Glutamatergic neuron (in vitro differentiated cells): ENCODE measurements at places on chromosomes 1 and 21.
A peak's percentile ranks its signal among the peaks of the same experiment; 100 is the strongest.

- DNase-seq, result no peak
- H3K4me1 ChIP-seq, result peaks cover 10% of the 10 kb centered on the region
- no peak overlapping the region for H3K4me3 ChIP-seq
- peaks cover 18% of the 10 kb centered on the region for H3K36me3 ChIP-seq
- H3K27ac ChIP-seq, result no peak overlapping the region
- peaks cover 3% of the 10 kb centered on the region for H3K27me3 ChIP-seq
Measured at GRCh38 chr1:29800522-29800956, 564.2 kb downstream of the PTPRU start.

GRCh38 chr1:78045926-78046778 lies at the start of gene GIPC2:
Gene GIPC2, plus strand, starts transcription at chr1:78045966. Its CDS starts 129 bp downstream, at chr1:78046095.
- H3K4me1 ChIP-seq, result peaks cover 7% of the 10 kb centered on the region
- H3K4me3 ChIP-seq, result peak within 1 kb of the TSS; percentile 88
- H3K27me3 ChIP-seq, result peaks cover 13% of the 10 kb centered on the region
- peaks cover 10% of the 10 kb centered on the region for H3K36me3 ChIP-seq
- peak; percentile 46 for DNase-seq
- H3K27ac ChIP-seq, result no peak within 1 kb of the TSS

DNA sequence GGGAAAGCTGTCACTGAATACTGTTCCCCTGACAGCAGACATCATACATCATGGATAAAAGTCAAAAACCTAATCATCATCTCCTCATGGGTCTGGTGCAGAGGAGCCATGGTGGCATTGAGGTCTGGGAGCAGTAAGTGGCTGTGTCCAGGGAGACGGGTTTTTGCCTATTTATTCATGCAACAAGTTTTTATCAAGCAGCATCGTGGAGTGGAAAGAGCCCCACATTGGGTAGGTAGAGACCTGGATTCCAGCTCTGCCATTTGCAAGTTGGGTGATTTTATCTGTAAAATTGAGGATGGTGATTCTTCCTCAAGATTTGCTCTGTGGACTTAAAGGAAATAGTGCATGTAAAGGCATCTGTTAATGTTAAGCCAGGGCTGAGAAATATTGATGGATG lies 4.2 kb downstream of the CACHD1 start:
- no peaks in the 10 kb centered on the region for H3K36me3 ChIP-seq
- H3K4me3 ChIP-seq, result no peak overlapping the region
- peaks cover 14% of the 10 kb centered on the region for H3K27me3 ChIP-seq

DNA sequence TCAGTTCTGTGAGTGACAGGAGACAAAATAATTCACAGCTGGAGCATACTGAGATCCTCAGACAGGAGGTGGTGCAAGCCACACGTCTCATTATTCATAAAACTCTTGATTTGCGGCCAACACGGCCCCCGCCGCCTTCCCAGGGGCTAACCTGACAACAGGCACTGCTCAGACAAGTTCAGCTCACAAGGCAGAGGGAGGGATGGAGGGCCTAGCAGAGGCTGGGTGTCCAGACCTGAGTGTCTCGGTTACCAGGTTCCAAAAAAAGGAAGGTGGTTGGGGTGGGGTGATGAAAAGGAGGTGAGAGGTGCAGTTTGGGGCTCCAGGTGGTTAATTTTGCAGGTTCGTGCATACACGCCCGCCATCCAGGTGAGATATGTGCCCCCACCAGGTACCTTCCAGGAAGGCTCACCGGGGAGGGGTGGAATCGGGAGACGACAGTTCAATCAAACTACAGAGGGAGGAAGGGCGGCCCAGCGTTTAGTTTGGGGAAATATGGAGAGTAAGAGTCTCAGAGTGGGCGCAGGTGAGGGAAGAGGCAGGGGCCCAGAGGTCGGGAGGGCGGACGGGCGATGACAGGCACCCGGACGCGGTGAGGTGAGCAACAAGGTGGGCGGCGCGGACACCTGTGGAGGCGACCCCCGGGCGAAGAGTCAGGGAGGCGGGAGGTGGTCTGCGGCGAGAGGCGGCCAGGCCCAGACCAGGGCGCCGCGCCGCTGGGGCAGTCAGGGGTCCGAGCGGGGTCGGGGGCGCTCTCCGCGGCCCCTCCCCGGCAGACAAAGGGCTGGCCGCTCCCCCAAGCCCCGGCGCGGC lies 629 bp downstream of the CTNNBIP1 start:
- H3K4me3 ChIP-seq, result peak overlapping the region; percentile 99
- peaks cover 12% of the 10 kb centered on the region for H3K4me1 ChIP-seq
- peak; percentile 27 for DNase-seq
- H3K27me3 ChIP-seq, result peaks cover 9% of the 10 kb centered on the region
- no peaks in the 10 kb centered on the region for H3K36me3 ChIP-seq

DNA sequence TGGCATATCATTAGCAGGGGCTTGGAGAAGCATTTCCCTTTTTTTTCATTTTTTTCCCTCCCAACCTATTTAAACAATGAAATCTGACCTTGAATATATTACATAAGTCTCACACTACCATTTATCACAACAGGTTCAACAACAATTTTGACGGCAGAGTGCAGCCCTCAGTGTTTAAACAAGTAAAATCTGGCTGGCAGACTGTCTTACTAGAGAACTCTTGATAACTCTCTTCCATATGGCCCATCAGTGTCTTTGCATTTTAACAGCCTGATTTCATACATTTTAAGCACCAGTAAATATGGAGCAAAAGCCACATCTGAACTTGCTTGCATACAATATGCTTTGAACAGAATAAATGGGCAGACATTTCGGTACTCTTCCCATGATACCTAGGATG lies 213.0 kb downstream of the KCTD3 start:
- H3K27me3 ChIP-seq, result peaks cover 3% of the 10 kb centered on the region
- H3K4me3 ChIP-seq, result no peak overlapping the region
- no peak for DNase-seq

- peaks cover 4% of the 10 kb centered on the region for H3K27me3 ChIP-seq
- no peak overlapping the region for H3K4me3 ChIP-seq
- no peak for DNase-seq
- H3K4me1 ChIP-seq, result peaks cover 21% of the 10 kb centered on the region
Measured at GRCh38 chr1:178938959-178939317, 68.1 kb upstream of the ANGPTL1 start.
